ENCODE measurements at places on chromosomes 4 and X.

GRCh38 chr4:156970501-156971164, 966 bp downstream of the PDGFC start:
- no peak for DNase-seq

DNA sequence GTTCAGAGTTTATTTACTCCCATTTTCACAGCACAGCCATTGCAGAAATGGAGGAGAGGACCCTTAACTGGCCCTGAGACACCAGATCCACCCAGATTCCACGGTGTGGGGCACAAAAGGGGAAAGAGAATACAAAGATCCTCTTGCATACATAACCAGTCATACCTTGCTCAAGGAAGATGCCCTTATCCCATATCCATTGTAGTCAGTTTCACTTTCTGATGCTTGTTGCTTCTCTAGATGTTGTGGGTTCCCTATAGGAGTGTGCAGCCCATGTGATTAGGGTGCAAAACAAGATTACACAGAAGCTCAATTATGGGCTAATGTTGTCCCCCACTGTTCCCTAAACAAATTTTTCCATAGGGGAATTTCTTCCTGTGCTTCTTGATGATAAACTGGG, 1309.0 kb upstream of the PABPC4L start:
- DNase-seq: no peak

- DNase-seq: no peak
Measured at GRCh38 chrX:2487366-2487765, 13.4 kb downstream of the DHRSX start.

DNA sequence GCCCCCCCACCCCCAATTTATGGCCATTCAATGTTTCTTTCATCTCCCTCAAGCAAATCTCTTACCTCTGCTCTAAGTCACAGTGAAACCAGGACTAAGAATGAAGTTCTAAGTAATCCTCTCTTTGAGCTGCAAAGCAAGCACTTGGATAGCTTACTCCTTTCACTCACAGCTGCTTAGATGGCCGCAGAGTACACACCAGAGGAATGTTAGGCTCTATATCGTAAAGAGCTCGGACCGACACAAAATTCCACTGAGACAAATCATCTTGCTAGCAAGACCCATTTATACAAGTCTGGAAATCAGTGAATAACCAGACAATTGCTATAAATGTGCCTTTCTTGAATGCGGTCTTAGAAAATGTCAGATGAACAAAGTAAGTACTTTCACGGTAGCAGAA, 135.0 kb downstream of the IDS start:
- DNase-seq: peak; percentile 48

DNA sequence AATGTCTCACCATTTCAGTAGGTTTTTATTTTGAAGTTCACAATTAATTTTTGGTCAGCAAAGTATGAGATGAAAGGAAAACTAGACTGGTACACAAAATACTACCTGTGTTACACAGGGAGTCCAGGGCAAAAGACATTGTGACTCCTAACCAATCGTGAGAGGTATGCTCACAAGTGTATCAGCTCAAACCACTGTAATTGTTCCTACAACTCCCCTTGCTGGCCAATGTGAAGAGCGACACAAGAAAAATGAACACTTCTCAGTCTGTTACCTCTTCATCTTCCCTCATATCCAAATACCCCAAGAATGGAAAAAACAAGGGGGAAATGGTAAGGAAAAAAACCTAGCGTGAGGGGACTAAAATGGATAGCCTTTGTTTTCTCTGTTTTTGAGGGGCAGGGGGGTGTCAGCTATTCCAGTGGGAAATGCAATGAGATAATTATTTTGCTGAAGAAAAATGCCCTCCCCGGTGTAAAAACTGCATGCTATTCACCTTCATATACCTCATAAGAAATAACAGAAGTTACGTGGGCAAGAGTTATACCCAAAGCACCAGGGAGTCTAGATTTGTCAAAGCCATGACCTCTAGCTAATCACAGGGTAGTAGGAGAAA, 30.6 kb upstream of the NSUN7 start:
- DNase-seq: peak; percentile 56

DNA sequence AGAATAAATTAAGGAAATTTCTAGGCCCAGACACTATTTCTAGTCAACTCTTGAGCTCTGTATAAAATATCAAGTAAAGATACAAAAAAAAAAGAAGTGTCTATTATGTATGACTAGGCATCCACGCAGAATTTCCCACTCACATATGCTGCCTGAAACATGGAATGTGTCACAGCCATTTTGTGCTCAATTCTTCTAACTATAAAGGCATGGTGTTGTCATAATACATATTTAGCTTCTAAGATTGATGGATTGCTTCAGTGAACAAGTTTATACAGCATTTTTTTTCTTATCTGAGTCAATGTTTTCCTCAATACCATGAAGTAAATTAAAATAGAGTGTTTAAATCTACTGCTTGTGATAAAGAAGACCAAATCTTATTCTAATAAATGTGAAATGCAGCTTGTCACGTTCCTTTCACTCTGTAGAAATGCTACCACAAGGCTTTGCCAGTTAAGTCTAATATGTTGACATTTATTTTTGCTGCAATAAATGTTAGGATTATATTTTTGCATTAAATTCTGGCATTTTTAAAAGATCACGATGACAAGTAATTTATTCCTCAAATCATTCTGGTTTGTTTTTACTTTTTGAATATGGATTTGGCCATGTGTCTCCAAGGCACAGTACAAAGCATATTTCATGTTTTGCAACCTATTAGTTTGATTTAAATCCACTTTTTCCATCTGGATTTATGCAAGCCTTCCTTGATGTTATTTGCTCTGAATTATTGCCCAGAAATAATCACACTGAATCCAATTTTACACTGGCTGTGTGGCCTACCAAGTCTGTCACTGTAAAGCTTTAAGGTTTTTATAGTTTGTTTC, 1829.0 kb upstream of the PCDH7 start:
- DNase-seq: no peak
